Stimulated activated CD4-positive, alpha-beta T cell treated with anti-CD3 and anti-CD28 coated beads, Interleukin-1b, Interleukin-23, amount 100 ng/mL, for 1 hour (primary cell): ENCODE measurements at places on chromosomes 6 and 20.

DNA sequence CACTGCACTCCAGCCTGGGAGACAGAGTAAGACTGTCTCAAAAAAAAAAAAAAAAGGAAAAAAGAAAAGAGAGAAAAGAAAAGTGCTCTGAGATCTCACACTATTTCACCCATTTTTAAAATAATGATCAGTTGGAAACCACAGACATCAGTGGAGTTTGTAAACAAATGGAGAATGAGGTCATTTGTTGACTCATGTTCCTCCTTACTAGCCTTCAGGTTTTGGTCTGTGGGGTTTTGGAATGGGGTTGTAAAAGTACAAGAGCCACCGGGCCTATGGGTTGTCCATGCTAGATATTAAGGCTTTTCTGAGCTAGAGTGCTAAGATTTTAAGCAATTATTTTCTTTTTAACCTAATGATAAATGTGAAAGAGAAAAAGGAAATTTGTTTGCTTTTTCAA, 104.4 kb upstream of the PRL start:
- DNase-seq: no peak

DNA sequence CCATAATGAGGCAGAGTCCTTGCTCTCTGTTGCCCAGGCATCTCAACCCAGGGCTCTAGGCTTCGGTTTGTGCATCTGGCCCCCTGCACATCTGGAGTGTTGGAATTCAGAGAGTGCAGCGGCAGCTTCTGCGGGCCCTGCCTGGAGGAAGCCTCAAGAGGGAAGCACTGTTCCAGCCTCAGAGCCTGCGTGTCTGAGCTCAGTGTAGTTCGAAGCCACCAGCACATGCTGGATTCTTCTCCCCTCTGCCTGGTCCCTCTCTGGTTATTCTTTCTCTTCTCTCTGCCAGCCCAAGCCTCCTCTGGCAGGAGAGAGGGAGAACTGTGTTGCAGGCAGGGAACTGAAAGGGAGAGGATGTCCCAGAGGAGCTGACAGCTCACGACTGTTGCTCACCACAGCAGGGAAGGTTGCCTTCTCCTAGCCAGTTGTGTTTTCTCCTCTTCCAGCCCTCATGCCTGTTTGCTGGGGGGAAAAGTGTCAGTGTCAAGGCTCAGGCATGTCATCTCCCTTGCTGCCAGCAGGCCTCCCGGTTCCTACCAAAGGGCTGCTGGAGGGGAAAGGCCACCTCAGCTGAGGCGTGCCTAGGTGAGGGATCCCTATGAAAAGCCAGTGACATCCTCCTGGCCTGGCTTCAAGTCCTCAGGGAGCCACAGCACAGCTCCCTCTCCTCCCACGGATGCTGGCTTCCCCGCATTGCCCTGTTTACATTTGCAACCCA, 126.0 kb upstream of the LRFN2 start:
- no peak for DNase-seq

DNA sequence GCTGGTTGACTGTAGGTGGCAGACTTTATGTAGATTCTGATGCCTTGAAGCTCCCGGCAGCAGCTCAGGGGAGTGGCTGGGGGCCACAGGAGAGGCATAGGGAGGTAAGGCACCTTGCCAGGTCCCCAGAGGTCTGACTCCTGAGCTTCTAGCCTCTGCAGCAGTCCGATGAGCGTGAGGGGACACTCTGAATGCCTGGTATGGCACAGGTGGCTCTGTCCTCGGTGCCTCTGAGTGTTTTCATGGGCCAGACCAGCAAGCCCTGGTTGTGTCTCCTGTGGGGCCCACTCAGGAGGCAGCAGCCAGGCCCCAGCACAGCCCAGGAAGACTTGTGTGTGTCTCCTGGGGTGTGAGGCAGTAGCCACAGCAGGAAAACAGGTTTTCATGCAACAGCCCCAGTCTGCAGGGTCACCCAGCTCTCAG, 39.7 kb upstream of the IRF4 start:
- DNase-seq: no peak

- DNase-seq: peak; percentile 61
Observed at GRCh38 chr20:1225783-1226654, at the start of gene RAD21L1. TSS of gene RAD21L1 (plus strand) at chr20:1226044. CDS start at chr20:1228454, 2,410 bp downstream.

DNA sequence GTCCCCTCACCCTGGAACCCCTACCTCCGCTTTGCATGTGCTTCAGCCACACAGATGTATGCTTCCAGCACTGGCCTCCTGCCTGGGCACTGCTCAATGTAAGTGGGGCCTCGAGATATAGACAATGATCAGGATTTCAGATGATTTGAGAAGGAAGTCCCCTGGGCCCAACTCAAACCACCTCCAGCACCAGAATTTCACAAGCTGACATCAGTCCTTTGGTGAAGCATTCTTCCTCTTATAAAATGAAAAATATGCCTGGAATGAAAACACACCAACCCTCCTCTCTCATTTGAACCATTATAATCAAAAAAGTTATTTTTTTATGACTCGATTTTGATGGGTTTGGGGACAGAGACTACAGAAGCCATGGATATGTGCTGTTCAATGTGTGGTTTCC, 48.5 kb downstream of the BTBD3 start:
- no peak for DNase-seq

- no peak for DNase-seq
Observed at GRCh38 chr20:1790386-1790785, 104.8 kb upstream of the SIRPA start.

- no peak for DNase-seq
Observed at GRCh38 chr6:7197747-7198146, 90.0 kb downstream of the RREB1 start.

DNA sequence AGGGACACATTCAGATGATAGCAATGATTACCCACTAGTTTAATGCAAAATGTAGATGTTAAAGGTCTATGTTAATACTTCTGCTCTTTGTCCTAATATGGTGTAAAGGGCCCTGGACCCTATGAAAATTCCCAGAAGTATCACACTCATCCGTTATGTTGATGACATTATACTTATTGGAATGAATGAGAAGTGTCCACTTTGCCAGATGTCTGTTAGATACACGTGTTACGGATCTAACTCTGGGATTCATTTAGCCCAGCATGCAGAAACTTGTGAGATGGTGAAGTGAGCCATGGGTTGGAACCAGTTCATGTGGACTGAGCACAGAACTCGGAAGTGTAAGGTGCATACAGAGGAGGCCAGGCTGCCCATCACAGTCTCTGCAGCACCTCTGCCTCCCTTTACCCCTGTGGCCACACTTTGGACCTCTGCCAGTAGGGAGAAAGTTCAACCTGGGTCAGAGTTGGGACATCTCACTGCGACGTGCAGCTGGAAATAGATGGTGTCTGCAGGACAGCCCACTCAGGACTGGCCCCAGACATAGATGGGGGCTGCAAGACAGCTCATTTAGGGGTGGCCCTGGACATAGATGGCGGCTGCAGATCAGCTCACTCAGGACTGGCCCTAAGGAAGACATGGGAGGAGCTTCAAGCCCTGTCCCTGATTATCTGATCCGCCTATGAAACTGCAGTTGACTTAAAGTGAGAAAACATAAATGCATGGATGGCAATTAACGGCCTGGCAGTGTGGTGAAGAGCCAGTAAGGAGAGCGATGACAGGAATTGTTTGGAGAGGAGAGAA, 71.2 kb upstream of the THBS2 start:
- DNase-seq: no peak

- no peak for DNase-seq
Observed at GRCh38 chr20:17794400-17794799, 94.6 kb downstream of the BANF2 start.

DNA sequence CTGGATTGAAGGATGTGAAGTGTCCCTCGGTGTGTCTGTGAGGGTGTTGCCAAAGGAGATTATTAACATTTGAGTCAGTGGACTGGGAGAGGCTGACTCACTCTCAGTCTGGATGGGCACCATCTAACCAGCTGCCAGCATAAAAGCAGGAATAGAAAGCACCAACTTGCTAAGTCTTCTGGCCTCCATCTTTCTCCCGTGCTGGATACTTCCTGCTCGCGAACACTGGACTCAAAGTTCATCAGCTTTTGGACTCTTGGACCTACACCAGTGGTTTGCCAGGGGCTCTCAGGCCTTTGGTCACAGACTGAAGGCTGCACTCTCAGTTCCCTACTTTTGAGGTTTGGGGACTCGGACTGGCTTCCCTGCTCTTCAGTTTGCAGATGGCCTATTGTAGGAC, 220.3 kb upstream of the LRFN2 start:
- no peak for DNase-seq

GRCh38 chr6:114315831-114316595, 26.8 kb downstream of the HS3ST5 start:
- no peak for DNase-seq

- no peak for DNase-seq
Observed at GRCh38 chr6:53280207-53280606, 68.5 kb downstream of the ELOVL5 start.

- DNase-seq: no peak
Observed at GRCh38 chr6:142300758-142301650, 803 bp upstream of the ADGRG6 start.

- no peak for DNase-seq
Observed at GRCh38 chr6:81326881-81327561, 425.5 kb downstream of the TENT5A start.

GRCh38 chr20:11376998-11377397, 540.7 kb upstream of the BTBD3 start:
- no peak for DNase-seq

DNA sequence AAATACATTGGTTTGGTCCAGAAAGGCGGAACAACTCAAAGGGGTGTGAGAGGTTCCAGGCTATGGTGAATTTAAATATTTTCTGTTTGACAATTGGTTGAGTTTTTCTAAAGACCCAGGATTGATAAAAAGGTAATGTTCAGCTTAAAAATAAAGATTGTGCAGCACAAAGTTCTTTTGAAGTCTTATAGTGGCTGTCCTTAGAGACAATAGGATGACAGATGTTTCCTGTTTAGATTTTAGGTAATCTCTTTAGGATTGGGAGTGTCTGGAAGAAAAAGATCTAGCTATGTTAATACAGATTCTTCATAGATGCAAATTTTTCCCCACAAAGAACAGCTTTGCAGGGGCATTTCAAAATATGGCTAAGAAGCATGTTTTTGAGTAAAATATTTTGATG, 119.7 kb downstream of the GRIK2 start:
- no peak for DNase-seq

- no peak for DNase-seq
Observed at GRCh38 chr6:4607793-4608192, 168.4 kb upstream of the CDYL start.

- no peak for DNase-seq
Observed at GRCh38 chr20:57998981-57999464, 229.4 kb downstream of the ANKRD60 start.

DNA sequence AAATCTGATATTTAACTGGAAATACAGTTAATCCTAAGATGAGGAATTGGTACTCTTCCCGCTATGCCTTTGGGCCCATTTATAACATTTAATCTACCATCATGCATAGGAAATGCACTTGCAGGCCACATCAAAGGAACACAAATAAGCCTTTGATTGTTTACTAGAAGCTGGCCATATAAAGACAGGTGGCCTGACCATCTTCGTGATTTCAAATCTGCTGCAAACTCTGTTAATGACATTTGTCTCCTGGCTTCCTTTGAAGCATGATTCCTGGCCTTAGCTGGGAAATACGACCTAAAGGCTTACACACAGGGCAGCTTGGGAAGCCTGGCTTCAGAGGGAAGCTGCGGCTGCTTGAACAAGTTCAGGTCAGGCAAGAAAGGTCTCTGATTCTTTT, 552.1 kb downstream of the CDH26 start:
- DNase-seq: no peak
